RWPE1 (cell line): ENCODE measurements at places on chromosomes 2 and 18.

GRCh38 chr18:30763902-30764350 is 278.6 kb downstream of the DSC3 start:
- no peak for DNase-seq

- DNase-seq: no peak
Measured at GRCh38 chr2:238055841-238056240, 5.0 kb upstream of the SCLY start.

GRCh38 chr2:88857274-88857741 is 165.8 kb downstream of the RPIA start:
- no peak for DNase-seq

DNA sequence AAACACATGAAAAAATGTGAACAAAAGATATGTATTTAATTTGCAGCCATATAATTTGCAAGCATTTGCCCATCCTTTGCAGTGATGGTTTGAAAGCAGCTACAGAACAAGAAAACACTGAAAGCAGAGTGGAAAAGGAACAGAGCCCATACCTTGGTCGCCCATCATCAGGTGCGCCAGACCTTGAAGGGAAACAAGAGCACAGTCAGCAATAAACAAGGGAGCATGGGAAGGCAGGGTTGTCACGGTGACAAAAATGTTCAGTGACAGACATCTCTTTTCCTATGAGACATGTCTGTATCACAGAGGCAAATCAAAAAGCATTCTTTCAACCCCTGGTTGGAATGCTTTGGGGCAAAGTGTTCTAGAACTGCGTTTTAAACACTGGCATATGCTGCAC is 109.4 kb downstream of the NRXN1 start:
- no peak for DNase-seq

GRCh38 chr2:161836664-161837063 is 212.4 kb downstream of the SLC4A10 start:
- no peak for DNase-seq

- no peak for DNase-seq
Measured at GRCh38 chr2:218024336-218024735, 21.5 kb upstream of the TNS1 start.

- DNase-seq: no peak
Measured at GRCh38 chr2:96336873-96337272, 1.3 kb downstream of the NCAPH start.

GRCh38 chr2:198134293-198134955 is 330.0 kb downstream of the PLCL1 start:
- no peak for DNase-seq

- no peak for DNase-seq
Measured at GRCh38 chr2:5230855-5231254, 461.3 kb upstream of the SOX11 start.

DNA sequence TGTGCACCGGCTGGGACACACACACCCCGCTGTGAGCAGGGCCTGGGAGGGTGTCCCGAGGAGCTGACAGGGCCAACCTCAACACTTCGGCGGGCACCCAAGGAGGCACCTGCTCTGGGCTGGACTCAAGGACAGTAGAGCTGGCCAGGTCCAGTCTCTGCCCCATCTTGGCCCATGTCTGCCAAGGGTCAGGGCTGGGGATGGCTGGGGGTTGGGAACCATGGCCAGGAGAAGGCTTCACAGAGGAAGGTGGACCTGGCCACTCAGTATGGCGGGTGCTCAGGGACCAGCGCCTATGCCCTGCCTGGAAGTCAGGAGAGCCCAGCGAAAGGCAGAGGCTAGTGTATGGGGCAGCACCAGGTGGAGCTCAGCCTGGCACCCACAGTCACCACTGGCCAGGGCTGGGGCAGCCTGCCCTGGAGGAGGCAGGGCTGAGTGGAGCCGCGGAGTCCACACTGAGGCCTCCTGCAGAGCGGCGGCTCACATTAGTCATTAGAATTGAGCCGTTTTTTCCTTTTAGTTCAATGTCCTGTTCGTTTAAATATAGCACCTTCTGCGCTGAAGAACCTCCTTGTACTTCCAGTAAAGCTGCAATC is 4.2 kb downstream of the ERFE start:
- DNase-seq: no peak

- no peak for DNase-seq
Measured at GRCh38 chr2:55029098-55029497, 21.2 kb downstream of the RTN4 start.

GRCh38 chr2:19045151-19045550 is 313.3 kb downstream of the OSR1 start:
- DNase-seq: no peak

- DNase-seq: peak; percentile 48
Measured at GRCh38 chr2:236600892-236601291, 31.3 kb downstream of the ACKR3 start.

DNA sequence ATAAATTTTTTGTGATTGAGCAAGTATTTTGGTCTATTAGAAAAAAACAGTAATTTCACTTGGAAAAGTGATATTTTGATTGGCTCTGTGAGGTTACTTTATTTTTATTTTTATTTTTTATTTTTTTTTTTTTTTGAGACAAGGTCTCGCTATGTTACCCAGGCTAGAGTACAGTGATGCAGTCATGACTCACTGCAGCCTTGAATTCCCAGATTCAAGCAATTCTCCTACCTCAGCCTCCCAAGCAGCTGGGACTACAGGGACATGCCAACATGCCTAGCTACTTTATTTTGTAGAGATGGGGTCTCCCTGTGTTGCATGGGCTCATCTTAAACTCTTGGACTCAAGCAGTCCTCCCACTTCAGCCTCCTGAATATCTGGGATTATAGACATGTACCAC is 60.9 kb upstream of the MGAT5 start:
- no peak for DNase-seq

DNA sequence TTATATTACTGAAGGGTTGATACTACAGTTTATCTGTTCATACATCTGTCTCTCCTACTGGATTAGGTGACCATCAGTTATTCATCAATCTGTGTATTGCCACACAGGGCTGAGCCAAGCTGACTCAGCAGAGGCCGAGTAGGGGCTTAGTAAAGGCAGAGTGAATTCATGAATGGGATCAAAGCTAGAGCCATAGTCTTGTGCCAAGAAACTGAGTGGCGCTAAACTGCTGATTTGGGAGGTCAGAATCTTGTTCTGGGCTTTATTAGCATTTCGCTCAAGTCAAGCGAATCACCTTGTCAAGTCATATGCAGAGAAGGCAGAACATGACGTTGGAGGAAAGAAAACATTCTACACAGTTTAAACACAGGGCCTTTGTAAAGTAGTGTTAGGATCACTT is 34.1 kb downstream of the SOCS6 start:
- no peak for DNase-seq

GRCh38 chr18:70417847-70418246 is 129.0 kb downstream of the SOCS6 start:
- DNase-seq: no peak

- DNase-seq: peak; percentile 54
Measured at GRCh38 chr2:225668606-225669266, 269.2 kb downstream of the NYAP2 start.

GRCh38 chr18:79826966-79827365 is 29.2 kb downstream of the KCNG2 start:
- no peak for DNase-seq

- DNase-seq: no peak
Measured at GRCh38 chr18:54830260-54830659, 2.0 kb downstream of the RAB27B start.

DNA sequence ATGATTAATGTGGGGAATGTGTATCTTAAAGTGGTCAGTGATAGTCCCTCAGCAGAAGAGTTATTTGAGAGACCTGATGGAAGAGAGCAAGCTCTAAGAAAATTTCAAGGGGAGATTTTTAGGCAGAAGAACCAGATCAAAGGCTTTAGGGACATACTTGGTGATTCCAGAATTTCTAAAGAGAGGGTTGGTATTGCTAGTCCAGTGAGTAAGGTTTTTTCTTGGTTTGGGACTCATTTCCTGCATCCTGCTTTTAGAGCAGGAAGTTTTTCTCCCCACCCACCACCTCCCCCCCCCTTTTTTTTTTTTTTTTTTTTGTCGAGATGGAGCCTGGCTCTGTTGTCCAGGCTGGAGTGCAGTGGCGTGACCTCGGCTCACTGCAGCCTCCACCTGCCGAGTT is 42.7 kb upstream of the DYSF start:
- DNase-seq: no peak

DNA sequence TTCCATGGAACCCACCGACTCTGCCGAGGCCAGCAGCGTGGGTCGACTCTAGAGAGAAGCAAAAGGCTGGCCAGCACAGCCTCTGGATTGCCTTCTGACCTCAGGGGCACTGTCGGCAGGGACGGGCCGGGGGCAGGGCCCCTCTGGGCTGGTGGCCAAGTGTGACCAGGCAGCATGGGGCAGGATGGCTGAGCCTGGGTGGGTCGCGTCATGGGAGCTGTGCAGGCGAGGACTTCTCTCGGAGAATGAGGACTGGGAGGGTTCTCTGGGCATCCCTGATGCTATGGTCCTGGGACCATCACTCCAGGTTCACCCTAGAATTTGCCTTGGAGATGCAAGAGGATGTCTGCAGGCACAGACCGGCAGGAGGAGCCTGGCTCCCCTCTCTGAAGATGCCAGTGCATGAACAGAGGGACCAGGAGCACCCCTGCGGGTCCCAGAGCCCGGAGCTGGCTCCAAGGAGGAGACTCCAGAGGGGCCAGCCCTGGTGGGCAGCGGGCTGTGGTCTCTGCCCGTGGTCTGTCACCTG is 289.2 kb downstream of the NDUFA10 start:
- no peak for DNase-seq

- peak; percentile 47 for DNase-seq
Measured at GRCh38 chr2:33068261-33068660, 121.5 kb downstream of the LTBP1 start.

- DNase-seq: no peak
Measured at GRCh38 chr18:73040247-73040646, 172.5 kb upstream of the NETO1 start.

GRCh38 chr18:63514888-63515678 is 27.1 kb upstream of the SERPINB12 start:
- no peak for DNase-seq

DNA sequence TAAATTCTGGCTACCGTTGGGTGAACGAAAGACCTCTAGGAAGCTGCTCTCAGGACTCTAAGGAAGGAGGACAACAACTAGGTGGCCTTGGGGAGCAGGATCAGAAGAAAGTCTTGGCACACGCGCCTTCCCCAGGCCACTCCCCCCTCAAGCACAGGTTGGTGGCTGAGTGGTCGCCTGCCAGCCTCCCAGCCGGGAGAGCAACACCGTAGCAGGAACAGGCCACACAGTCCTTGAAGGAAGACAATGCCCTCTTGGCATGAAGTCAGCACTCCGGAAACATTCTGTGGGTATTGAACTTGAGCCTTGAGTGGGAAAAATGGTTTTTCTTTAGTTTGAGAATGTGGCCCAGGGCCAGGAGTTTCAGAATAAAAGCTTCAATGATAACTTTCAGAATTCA is 87.4 kb upstream of the AGAP1 start:
- DNase-seq: no peak

- no peak for DNase-seq
Measured at GRCh38 chr2:62398356-62398755, 107.6 kb downstream of the TMEM17 start.

- DNase-seq: no peak
Measured at GRCh38 chr18:48004577-48004976, 74.1 kb upstream of the SMAD2 start.

- no peak for DNase-seq
Measured at GRCh38 chr2:142425551-142425950, 294.7 kb upstream of the LRP1B start.

- DNase-seq: no peak
Measured at GRCh38 chr2:210271300-210271699, 43.7 kb downstream of the MYL1 start.

DNA sequence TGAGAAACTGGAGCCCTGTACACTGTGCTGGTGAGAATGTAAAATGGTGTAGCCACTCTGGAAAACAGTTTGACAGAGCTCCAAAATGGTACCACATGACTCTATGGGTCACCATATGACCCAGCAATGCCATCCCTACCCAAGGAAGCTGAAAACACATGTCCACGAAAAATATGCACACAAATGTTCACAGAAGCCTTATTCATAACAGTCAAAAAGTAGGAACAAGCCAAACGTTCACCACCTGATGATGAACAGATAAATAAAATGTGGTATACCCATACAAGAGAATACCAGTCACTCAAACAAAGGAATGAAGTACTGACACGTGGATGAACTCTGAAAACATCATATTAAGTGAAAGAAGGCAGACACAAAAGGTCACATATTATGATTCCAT is 4.6 kb downstream of the AFG3L2 start:
- DNase-seq: no peak

GRCh38 chr18:55338978-55339650 is 248.9 kb downstream of the TCF4 start:
- no peak for DNase-seq
